Left renal pelvis (tissue), 4 donors: ENCODE measurements at places on chromosomes 4 and X. TPM values are rescaled to one million over a fixed set of nuclear protein-coding genes. Genes with fewer than 3 reads are reported as not detected.
A peak's percentile ranks its signal among the peaks of the same experiment; 100 is the strongest.

GRCh38 chr4:42515156-42515884 is 118.0 kb downstream of the SHISA3 start:
- no peak for DNase-seq

DNA sequence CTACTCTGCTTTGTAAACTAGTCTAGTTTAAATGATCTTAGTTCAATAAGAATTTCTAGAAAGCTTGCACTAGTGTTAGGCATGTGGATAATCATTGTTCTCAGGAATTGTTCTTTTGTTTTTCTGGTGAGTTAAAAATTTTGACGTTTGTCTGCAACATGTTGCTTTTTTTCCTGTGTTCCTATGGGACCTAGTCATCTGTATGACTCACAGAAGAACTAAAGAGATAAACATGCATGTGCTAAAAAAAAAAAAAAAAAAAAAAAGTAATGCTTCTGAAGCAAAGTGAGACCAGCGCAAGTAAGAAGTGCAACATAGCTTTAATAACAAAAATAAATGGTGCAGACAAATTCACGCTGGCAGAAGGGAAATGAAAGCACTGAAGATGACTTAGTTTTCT is 471.2 kb downstream of the IQCM start:
- no peak for DNase-seq

GRCh38 chr4:168924667-168925066 is 85.4 kb downstream of the CBR4 start:
- DNase-seq: no peak

GRCh38 chr4:168833881-168834280 is 176.2 kb downstream of the CBR4 start:
- DNase-seq: no peak

DNA sequence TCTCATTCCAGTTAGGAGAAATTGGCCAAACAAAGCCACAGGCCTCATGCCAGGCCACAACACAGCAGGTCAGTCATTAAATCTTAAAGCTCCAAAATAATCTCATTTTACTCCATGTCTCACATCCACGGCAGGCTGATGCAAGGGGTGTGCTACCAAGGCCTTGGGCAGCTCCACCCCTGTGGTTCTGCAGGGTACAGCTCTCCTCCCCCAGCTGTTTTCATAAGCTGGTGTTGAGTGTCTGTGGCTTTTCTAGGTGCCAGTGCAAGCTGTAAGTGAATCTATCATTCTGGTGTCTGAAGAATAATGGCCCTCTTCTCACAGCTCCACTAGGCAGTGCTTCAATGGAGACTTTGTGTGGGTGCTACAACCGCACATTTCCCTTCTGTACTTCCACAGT is 949.2 kb downstream of the TECRL start:
- DNase-seq: no peak

- no peak for DNase-seq
Observed at GRCh38 chr4:110005461-110006056, 92.9 kb downstream of the EGF start.

DNA sequence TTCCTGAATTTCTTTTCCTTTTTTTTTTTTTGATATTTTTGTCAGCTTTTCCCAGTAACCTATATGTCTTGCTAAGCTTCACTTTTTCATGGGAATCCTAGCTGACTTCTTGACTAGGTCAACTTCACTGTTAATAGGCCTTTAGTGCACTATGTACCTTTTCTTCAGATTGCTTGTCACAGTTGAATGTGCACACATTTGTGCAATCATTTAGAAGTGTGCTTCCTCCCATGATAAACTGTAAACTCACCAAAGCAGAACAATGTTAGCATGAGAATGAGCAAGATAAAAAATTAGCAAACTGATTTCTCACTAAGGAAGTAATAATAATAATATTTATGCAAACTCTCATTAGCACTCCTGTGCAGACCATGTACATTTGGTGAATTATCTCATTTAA is 173.2 kb downstream of the PABPC4L start:
- DNase-seq: no peak

DNA sequence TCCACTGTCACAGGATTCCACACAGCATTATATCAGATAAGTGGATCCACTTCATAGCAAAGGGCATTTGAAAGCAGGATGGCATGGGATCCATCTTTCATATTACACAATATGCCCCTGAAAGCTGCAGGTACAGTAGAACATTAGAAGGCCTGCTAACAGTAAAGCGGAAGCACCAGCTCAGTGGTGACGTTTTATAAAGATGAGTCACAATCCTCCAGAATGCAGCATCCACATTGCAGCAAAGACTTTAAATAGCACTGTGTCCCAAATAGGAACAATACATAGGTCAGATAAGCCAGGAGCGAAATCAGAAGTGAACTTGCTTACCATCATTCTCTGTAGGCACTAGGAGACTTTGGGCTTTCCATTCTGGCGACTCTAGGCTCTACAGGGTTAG is 609.5 kb upstream of the FAT1 start:
- DNase-seq: no peak

DNA sequence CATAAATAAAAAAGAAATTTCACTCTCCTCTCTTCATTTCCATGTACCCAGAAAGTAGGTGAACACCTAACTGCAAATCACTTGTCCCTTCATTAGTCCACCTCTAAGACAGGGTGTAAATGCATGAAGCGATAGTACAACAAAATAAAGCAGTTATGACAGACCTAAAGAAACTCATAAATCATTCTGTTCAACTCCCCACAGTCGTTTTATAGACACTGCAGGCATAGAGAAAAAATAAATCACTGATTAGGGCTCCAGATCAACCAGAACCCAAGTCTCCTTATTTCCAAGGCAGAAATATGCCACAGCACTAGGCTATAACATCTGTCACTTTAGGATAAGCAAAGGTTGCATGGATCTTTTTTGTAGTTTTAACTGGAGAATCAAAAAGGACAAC is 3.0 kb downstream of the RASGEF1B start:
- no peak for DNase-seq

DNA sequence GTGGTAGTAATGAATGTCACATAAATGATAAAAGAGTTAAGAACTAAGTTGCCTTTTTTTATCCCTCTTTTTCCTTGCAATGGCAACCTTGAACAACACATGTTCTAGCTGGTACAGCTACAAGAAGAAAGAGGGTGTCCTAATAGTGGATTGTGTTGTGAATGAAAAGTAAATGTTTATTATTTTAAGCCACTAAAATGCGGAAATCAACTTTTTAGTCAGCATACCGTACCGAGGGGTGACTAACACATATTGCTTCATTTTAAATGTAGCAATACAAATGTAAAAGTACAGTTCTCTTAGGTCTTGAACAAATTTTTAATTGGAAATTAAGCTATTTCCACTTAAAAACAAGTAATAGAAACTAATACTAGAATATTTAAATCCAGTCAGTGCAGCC is 17.7 kb upstream of the AP1AR start:
- DNase-seq: no peak

GRCh38 chr4:56786955-56787354 is 34.5 kb downstream of the SPINK2 start:
- DNase-seq: no peak

DNA sequence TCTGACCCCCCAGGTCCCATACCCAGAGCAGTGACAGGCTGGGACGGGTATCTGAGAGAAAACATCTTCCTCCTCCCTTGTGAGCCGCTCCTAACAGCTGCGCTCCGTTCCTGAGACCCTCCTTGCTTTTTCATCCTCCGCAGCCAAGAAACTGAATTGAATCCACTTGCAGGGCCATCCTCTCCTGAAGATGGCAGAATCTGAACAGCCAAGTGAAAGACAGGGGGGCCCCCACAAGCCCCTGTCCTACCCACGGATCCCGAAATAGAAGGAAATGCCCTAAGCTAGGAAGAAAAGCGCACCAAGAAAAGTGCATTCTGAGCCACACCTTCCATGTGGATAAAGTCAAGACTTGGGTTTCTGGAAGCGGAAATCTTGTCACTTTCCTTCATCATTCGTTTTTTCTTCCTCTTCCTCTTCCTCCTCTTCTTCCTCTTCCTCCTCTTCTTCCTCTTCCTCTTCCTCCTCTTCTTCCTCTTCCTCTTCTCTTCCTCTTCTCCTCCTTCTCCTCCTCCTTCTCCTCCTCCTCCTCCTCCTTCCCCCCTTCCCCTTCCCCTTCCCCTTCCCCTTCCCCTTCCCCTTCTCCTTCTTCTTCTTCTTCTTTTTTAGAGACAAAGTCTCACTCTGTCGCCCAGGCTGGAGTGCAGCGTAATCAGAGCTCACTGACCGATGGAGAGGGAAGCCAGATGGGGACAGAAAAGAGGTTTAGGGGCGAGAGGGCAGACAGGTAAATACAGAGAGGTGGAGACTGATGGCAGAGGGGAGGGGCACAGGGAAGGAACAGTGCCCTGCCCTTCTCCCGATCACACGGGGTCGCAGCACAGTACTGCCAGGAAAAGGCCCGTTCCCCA is 86.0 kb upstream of the WWC2 start:
- no peak for DNase-seq

GRCh38 chrX:47166126-47166525 is 21.1 kb downstream of the RBM10 start:
- DNase-seq: no peak

- peak; percentile 16 for DNase-seq
Observed at GRCh38 chr4:81214144-81214880, 710 bp downstream of the PRKG2 start.

DNA sequence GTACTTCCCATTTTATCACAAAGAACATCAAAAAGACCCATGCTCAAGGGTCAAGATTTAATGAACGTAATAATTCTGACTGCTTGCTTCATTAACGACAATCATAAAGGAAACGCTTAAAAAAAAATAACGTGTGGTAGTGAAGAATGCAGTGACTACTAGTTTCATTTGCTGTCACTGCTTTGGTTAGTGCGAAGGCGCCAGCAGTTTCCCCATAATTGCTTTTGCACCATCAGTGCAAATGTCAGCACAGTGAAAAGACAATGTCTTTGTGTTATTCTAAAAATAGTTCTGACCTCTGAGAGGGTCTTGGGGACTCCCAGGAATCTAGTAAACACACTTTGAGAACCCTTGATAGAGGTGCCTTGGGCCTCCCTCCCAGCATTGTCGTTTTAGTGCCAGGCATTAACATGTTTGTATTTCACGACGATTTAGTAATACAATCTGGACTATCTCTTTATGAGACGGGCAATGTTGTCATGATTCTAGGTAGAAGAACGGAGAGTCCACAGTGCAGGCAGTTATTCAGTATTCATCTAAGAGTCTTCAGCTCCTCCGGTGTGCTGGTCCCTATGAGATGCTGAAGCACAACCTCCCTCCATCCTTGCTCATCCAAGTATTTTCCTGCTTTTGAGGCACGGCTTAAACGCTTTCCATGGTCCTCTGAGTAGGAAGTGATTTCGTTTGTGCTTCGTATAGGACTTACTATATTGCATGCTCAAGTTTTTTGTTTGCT is 71.0 kb downstream of the AFF1 start:
- DNase-seq: no peak

- no peak for DNase-seq
Observed at GRCh38 chr4:138639018-138639741, 376.4 kb upstream of the NOCT start.

- no peak for DNase-seq
Observed at GRCh38 chrX:68978655-68979054, 149.8 kb downstream of the EFNB1 start.

DNA sequence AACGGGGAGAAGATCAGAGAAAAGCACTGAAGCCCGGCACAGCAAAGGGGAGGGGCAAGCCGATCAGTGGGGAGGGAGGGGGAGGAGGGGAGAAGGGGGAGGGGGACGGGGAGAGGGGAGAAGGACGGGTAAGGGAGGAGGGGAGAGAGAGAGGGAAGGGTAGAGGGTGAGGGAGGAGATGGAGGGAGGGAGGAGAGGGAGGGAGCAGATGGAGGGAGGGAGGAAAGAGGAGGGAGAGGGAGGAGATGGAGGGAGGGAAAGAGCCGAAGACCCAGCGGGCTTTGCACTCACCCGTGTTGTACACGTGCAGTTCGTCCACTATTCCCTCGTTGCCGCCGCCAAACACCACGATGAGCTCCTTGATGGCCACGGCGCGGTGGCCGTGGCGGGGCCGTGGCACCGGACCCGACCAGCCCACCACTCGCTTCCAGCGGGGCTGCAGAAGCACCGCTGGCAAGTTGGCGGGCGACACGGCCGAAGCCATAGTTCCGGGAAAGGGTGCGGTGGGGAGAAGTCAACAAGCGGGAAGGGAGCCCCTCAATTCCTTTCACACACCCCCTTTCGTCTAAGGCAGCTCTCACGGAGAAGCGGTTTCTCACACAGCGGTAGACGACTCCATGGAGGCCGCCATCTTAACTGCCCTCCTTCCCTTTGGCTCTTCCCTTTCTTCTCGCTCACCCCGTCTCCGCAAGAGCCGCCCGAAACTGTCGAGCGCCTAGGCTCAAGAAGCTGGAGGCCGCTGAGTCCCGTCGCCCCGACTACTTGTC is 1.1 kb downstream of the HCFC1 start:
- DNase-seq: no peak

DNA sequence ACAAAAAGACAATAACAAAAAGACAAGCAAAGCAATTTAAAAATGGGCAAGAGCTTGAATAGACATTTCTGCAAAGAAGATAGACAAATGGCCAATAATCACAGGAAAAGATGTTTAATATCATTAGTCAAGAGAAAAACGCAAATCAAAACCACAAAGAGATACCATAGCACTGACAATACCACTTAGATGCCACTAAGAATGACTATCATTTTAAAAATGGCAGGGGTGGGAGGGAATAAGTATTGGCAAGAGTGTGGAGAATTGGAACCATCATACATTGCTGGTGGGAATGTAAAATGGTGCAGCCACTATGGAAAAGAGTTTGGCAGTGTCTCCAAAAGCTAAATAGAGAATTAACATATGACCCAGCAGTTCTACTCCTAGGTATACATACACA is 15.1 kb upstream of the EXOC1 start:
- DNase-seq: no peak

The ASB12 gene
- 0.66 TPM for polyA plus RNA-seq

The KIAA1210 gene
- polyA plus RNA-seq: 2.5 TPM

The DMP1 gene
- 0.15 TPM for polyA plus RNA-seq

The SPANXA1 gene
- polyA plus RNA-seq: not detected

The DOK7 gene
- 1.4 TPM for polyA plus RNA-seq

The SEC31A gene
- polyA plus RNA-seq: 259 TPM

The F8A2 gene
- not detected for polyA plus RNA-seq

The ADH7 gene
- polyA plus RNA-seq: not detected

The NLGN3 gene
- 4.4 TPM for polyA plus RNA-seq

The ANOS1 gene
- polyA plus RNA-seq: 11.5 TPM

The RAB33A gene
- 0.47 TPM for polyA plus RNA-seq
